ENCODE measurements at places on chromosomes 16 and 17.

- no peak for DNase-seq
Measured at GRCh38 chr17:57391857-57392471, 135.6 kb downstream of the MSI2 start.

GRCh38 chr16:49883076-49884014 lies 27.4 kb upstream of the ZNF423 start:
- no peak for DNase-seq

DNA sequence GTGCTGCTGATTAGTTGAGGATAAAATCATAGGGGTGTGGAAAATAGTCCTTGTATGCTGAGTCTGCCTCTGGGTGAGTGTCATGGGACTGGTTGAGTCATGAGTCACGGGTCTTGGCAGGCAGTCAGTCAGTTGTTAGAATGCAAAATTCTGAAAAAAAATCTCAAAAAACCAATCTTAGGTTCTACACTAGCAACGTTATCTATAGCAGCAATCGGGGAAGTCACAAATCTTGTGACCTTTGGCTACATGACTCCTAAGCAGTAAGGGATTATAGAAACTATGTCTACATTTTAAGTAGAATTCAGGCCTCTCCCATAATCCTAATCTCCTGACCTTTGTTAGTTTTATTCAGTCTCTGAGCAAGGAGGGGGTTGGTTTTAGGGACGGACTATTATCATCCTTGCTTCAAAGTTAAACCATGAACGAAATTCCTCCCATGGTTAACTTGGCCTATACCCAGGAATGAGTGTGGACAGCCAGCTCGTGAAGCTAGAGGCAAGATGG lies 18.0 kb upstream of the PMFBP1 start:
- DNase-seq, result no peak

GRCh38 chr17:55414983-55415382 lies 6.7 kb downstream of the MMD start:
- DNase-seq, result no peak

- no peak for DNase-seq
Measured at GRCh38 chr16:3536851-3537250, 36.0 kb downstream of the CLUAP1 start.

DNA sequence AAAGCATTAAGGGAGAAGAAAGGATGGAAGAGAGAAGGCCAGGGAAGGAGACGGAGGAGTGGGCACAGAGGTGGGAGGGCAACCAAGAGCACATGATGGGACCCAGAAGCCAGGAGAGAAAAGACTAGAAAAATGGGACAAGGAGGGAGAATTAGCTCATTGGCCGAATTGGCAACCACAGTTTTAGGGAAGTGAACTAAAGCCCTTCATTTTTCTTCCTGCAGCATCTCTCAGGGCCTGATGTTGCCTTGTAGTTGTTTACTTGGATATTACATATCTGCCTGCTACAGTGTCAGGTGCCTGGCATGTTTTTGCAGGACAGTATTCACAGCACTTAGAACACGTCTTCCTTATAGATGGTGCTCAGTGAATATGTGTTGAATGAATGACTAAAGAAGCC lies 19.0 kb downstream of the EMP2 start:
- DNase-seq, result no peak

GRCh38 chr17:744937-745336 lies 7.1 kb downstream of the GEMIN4 start:
- DNase-seq, result no peak

DNA sequence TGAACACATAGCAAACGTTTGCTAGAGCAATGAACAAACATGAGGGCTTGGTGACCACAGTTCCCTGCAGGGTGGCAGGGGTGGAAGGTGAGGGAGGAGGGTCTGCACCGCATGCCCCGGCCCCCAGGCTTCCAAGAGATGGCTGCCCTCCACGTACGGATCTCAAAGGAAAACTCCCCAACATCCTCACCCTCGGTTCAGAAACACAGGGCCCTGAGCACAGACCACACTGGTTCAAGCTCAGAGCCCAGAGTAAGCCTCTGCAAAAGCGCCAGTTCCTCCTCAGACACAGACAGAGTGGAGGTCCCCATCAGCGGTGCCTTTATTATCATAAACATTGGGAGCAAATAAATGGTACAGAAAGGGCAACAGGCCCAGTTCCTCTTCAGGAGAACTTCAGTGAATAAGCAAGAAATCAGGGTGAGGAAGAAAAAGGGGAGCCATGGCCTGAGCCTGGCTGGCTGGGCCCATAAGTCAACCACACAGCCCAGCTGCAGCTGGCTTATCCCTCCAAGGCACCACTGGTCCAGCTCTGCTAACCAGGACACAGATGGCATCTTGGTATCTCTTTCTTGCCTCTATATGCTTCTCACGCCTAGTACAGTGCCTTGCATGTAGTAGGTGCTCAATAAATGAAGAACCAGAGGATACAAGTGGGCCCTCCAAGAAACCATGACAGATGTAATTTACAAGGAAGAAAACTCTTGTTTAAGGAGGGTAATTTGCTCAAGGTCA lies 11.0 kb downstream of the MPO start:
- DNase-seq, result no peak

DNA sequence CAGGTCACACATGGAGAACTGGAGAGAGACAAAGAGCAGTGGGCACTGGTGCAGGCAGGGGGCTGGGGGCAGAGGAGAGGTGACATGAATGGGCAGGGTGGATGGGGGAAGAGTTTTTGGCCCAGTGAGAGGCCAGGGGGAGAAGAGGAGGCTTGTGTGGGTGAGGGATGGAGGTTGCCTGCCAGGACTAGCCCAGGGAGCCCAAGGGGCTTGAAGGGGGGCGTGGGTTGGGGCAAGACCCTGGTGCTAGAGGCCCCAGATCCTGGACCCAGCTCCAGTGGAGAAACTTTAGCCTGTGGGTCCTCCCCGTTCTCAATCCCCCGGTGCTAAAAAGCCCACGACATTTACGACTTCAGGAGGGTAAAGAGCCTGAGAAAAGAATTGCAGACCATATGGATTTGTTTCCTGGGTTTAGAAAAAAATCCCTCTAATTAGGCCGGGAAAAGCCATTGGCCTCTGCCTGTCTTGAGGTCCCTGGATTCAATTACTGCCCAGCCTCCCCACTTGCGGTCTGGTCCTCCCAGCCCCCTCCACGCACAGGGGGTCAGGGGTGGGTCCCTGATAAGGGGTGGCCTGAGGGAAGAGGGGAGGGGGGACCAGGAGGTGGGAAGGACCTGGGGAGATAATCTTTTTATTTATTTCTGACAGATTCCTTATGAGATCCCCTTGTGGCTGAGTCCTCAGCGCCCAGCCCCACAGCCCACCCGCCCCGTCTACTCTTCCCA lies 33.0 kb downstream of the NGFR start:
- DNase-seq, result no peak

DNA sequence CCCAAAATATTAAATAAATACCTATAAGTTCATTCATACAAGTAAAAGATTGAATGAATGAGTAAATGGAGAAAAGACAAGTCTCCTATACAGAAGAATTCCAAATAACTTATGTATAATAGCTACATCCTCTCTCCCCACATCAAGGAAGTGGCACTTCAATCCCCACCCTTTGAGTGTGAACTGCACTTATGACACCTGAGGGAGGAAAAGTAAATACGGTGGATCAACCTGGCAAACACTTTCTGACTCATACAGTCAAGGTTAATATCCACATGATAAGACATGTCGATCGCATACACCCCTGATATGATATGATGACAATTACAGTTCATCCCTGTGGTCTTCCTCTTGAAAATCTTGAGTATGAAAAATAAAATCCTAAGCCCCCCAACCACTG lies 18.0 kb downstream of the SLFN12L start:
- DNase-seq, result no peak

- DNase-seq, result no peak
Measured at GRCh38 chr17:73393381-73393780, 81.6 kb upstream of the CDC42EP4 start.

DNA sequence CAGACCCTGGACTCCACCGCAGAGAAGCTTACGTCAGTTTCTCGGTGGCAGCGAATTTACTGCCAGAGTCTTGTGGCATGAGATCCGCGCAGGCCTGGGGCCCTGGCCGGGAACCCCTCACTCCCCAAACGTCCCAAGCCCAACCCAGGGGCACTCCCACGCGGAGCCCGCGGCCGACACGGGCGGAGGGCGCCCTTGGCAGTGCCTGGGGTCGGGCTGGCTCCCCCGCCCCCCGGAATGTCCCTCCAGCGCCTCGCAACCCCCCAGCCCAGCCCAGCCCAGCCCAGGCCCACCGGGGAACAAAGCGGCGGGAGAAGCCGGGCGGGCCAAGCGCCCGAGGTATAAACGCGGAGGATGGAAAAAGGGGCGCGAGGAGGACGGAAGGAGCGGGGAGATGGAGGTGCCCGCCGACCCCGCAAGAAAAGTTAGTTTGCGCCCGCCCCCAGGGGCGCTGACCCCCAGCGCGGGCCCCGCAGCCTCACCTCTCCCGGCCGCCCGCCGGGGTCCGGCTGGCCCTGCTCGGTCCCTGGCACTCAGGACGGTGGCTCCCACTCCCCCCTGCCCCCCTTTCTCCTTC lies 330 bp downstream of the CASKIN2 start:
- no peak for DNase-seq

- DNase-seq, result no peak
Measured at GRCh38 chr17:41149652-41149985, at the start of gene KRTAP4-5. KRTAP4-5 (minus strand) TSS chr17:41149825; CDS start chr17:41149767, 58 bp downstream.

DNA sequence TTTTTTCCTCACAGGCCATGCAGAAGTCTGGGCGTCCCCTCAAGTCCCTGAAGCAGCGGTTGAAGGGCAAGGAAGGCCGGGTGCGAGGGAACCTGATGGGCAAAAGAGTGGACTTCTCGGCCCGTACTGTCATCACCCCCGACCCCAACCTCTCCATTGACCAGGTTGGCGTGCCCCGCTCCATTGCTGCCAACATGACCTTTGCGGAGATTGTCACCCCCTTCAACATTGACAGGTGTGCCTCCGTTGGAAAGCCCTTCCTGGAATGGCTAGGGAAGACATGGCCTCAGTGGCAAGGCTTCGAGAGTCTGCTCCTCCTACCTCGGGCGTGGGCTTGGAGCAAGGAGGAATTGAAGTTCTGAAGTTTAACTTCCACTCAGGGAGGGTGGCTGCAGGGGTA lies 13.5 kb downstream of the POLR2A start:
- DNase-seq, result no peak

DNA sequence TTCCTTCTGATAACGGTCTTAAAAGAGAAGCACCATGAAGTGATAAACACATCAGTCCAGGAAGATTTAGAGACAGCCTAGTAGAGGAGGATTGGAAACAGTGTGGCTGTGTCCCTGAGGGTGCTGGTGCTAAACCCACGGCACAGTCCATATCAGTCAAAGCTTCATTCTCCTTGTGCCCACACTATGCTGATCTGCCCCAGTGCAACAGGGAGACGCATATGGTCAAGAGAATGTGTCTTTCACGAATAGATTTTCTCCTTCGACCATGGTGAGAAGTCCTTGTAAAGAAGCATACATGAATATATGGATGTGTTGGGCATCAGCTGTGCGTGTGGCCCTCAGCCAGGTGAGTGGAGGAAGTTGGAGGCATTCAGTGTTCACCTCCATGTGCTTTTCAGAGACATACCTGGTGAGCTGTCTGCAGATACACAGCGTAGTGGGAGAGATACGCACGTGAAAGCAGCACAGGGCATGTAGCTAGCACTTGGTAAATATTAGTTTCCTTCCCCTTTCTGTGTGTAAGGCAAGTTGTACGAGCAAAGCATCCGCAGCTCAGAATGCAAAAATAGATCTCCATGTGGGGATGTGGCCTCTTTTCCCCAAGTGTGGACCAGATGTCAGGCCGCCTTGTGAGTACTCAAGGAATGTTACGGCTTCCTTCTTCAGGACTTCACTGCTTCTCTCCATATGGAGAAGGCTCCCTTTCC lies 29.4 kb downstream of the HLF start:
- DNase-seq, result no peak

DNA sequence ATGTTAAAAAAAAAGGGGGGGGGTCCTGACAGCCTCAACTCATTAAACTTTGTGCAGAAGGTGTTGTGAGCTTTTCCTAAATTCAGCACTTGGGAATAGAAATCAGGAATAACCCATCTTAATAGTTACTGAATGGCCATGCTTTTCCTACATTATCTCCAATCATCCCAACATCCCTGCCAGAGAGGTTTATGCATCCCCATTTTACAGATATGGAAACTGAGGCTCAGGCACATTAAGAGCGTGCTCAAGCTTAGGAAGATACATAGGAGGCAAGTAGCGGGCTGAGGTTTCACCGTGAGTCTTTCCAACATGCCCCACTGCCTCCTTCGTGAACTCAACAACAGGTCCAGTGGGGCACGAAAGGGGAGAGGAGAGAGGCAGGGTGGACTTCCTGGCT lies 78.4 kb downstream of the C17orf67 start:
- DNase-seq, result no peak

DNA sequence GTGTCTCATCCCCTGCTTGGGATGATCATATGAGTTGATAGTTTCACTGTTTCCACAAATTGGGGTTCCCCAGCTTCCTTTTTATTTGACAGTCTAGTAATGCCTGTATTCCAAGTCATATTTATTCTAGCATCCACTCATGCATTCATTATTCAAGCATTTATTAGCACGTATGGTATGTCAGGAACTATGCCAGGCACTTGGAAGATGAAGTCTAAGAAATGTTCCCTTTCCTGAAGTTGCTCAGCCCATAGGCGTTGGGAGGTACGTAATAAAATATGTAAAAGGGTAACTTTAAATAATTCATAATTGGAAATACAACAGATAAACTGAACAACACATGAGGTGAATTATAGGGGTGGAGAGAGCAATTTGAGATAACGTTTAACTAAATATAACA lies 338.0 kb upstream of the MAF start:
- no peak for DNase-seq

DNA sequence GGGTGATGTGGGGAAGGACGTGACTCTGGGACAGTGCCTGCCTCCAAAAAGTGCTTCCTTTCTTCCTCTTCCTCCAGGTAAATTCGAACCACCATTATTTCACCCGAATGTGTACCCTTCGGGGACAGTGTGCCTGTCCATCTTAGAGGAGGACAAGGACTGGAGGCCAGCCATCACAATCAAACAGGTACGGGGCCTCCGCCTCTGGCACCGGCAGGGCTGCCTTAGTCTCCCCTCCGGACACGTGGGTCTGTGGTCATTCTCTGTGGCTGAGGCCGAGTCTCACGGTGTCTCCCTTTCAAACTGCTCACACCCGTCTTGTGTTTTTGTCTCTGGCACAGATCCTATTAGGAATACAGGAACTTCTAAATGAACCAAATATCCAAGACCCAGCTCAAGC lies 10.7 kb downstream of the UBE2I start:
- DNase-seq, result no peak

DNA sequence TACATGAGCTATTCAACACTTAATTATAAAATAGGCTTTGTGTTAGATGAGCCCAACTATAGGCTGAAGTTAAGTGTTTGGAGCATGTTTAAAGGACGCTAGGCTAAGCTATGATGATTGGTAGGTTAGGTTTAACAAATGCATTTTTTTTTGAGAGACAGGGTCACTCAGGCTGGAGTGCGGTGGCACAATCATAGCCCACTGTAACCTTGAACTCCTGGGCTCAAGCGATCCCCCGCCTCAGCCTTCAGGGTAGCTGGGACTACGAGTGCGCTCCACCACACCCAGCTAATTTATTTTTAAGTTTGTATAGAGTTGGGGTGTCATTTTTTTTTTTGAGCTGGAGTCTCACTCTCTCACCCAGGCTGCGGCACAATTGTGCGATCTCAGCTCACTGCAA lies 19.3 kb upstream of the GPRC5C start:
- no peak for DNase-seq
